ENCODE measurements at places on chromosomes 6 and 20. TPM values are rescaled to one million over a fixed set of nuclear protein-coding genes. Genes with fewer than 3 reads are reported as not detected.

The CALHM4 gene
- total RNA-seq = not detected

The FAM162B gene
- 8.7 TPM for total RNA-seq

The MTFR2 gene
- total RNA-seq = 1.6 TPM

The CST3 gene
- total RNA-seq = 628 TPM

The DDAH2 gene
- total RNA-seq = 70.2 TPM

The PPP1R14C gene
- total RNA-seq = 33.6 TPM

The PACSIN1 gene
- 0.09 TPM for total RNA-seq

The FAM83C gene
- total RNA-seq = not detected

The CTSA gene
- 268 TPM for total RNA-seq

The MUC21 gene
- total RNA-seq = 9.5 TPM

The F13A1 gene
- total RNA-seq = 153 TPM

The HTR1E gene
- total RNA-seq = not detected

The RIPOR3 gene
- total RNA-seq = 7.0 TPM

The ZC2HC1B gene
- not detected for total RNA-seq

The RBPJL gene
- not detected for total RNA-seq

The ELOVL2 gene
- total RNA-seq = 0.24 TPM

The SLC25A27 gene
- 12.4 TPM for total RNA-seq

The PEX7 gene
- total RNA-seq = 6.8 TPM

The SLCO4A1 gene
- total RNA-seq = 47.2 TPM

The SLC17A3 gene
- total RNA-seq = not detected

The GJA10 gene
- not detected for total RNA-seq

The SIRPB2 gene
- 29.9 TPM for total RNA-seq

The PPP1R3G gene
- 0.26 TPM for total RNA-seq

The PPP1R10 gene
- total RNA-seq = 71.1 TPM

All from left lung (tissue), 14 donors.